ENCODE measurements at places on chromosomes 5 and 9.
A peak's percentile ranks its signal among the peaks of the same experiment; 100 is the strongest.

GRCh38 chr5:142478113-142478512 is 153.3 kb upstream of the SPRY4 start:
- H3K36me3 ChIP-seq: no peaks in the 10 kb centered on the region
- no peaks in the 10 kb centered on the region for H3K27me3 ChIP-seq
- no peak for DNase-seq

DNA sequence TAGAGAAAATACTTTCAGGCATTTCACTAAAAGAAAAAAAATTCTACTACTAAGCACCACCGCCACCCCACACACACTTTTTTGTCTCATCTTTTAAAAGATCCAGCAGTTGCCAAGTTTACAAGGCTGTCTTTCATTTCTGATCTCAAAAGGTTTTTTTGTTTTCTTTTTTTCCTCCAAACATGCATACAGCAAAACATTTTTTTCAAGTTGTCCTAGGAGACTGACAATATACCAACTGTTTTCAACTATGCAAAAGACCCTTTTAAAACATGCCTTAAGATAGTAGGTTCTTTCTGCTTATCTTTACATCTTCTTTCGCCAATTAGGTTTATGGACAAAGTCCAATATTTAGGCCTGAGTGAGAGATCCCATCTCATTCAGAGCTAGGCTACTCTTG is 65.2 kb downstream of the HMHB1 start:
- DNase-seq: no peak
- no peak overlapping the region for H3K4me3 ChIP-seq
- no peaks in the 10 kb centered on the region for H3K4me1 ChIP-seq
- H3K36me3 ChIP-seq: no peaks in the 10 kb centered on the region
- H3K27me3 ChIP-seq: no peaks in the 10 kb centered on the region

GRCh38 chr5:58244819-58245475 is 214.9 kb downstream of the PLK2 start:
- no peak overlapping the region for H3K27ac ChIP-seq
- H3K36me3 ChIP-seq: no peaks in the 10 kb centered on the region
- H3K4me1 ChIP-seq: no peaks in the 10 kb centered on the region
- no peak for DNase-seq
- no peak overlapping the region for H3K4me3 ChIP-seq
- no peaks in the 10 kb centered on the region for H3K27me3 ChIP-seq

GRCh38 chr9:137150617-137151457 is 11.9 kb downstream of the GRIN1 start:
- no peaks in the 10 kb centered on the region for H3K36me3 ChIP-seq
- H3K4me3 ChIP-seq: no peak overlapping the region
- no peak overlapping the region for H3K27ac ChIP-seq
- H3K4me1 ChIP-seq: no peaks in the 10 kb centered on the region

GRCh38 chr5:137036640-137037039 is 462.5 kb downstream of the SPOCK1 start:
- H3K4me1 ChIP-seq: no peaks in the 10 kb centered on the region
- no peaks in the 10 kb centered on the region for H3K27me3 ChIP-seq
- H3K4me3 ChIP-seq: no peak overlapping the region
- DNase-seq: no peak
- H3K27ac ChIP-seq: no peak overlapping the region
- no peaks in the 10 kb centered on the region for H3K36me3 ChIP-seq

GRCh38 chr5:119570910-119571309 is 58.4 kb upstream of the FAM170A start:
- no peak overlapping the region for H3K27ac ChIP-seq
- H3K27me3 ChIP-seq: no peaks in the 10 kb centered on the region
- DNase-seq: no peak
- H3K4me3 ChIP-seq: no peak overlapping the region
- no peaks in the 10 kb centered on the region for H3K36me3 ChIP-seq

DNA sequence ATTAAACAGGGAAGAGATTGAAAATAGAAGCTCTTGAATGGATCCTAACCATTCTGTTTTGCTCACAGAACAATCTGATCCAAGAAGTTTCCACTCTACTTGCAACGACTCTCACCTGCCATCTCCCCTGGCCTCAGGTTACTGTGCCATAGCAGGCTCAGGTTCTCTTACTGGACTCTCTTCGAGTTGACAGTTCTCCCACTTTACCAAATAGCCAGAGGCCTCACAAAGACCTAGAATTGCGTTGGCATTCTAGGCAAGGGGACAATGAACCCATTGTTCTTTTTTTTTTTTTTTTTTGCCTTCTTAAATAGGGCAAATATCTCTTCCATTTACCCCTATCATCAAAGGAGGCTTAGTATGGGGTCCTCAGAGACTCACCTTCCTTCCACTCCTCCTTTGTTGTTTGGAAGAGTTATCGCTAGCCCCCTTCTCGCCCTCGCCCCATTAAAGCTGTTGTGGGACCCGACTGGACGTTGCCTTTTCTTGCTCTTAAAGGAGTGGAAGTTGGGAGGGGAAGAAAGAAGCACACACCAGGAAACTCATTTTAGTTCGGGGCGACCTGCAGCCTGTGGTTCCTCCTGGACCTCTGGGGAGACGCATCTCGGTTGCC is 688 bp upstream of the PLPPR1 start:
- H3K4me3 ChIP-seq: no peak overlapping the region
- H3K27ac ChIP-seq: no peak overlapping the region

- H3K4me3 ChIP-seq: no peak overlapping the region
- H3K27ac ChIP-seq: no peak overlapping the region
- no peaks in the 10 kb centered on the region for H3K4me1 ChIP-seq
Measured at GRCh38 chr9:16535555-16535954, 334.9 kb downstream of the BNC2 start.

GRCh38 chr9:131624636-131625507 is 79.5 kb downstream of the PRRT1B start:
- no peaks in the 10 kb centered on the region for H3K27me3 ChIP-seq
- peaks cover 82% of the 10 kb centered on the region for H3K36me3 ChIP-seq
- H3K4me3 ChIP-seq: no peak overlapping the region
- H3K27ac ChIP-seq: peak overlapping the region; percentile 92

GRCh38 chr5:33494466-33494865 is 53.7 kb downstream of the TARS1 start:
- no peak for DNase-seq
- H3K27me3 ChIP-seq: no peaks in the 10 kb centered on the region
- H3K4me3 ChIP-seq: no peak overlapping the region
- no peak overlapping the region for H3K27ac ChIP-seq
- H3K4me1 ChIP-seq: no peaks in the 10 kb centered on the region

- H3K4me1 ChIP-seq: no peaks in the 10 kb centered on the region
- no peaks in the 10 kb centered on the region for H3K27me3 ChIP-seq
- DNase-seq: no peak
- H3K36me3 ChIP-seq: no peaks in the 10 kb centered on the region
Measured at GRCh38 chr5:21856987-21857386, 996.2 kb downstream of the CDH12 start.

DNA sequence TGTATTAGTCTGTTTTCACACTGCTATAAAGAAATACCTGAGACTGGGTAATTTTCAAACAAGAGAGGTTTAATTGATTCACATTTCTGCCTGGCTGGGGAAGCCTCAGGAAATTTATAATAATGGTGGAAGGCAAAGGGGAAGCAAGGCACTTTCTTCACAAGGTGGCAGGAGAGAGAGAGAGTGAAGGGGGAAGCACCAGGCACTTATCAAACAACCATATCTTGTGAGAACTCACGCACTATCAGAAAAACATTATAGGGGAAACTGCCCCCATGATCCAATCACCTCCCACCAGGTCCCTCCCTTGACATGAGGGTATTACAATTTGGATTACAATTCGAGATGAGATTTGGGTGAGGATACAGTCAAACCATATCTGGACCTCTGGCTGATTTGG is 34.7 kb downstream of the ADRB2 start:
- H3K4me3 ChIP-seq: no peak overlapping the region
- H3K27ac ChIP-seq: no peak overlapping the region
- no peaks in the 10 kb centered on the region for H3K27me3 ChIP-seq
- H3K4me1 ChIP-seq: no peaks in the 10 kb centered on the region
- no peaks in the 10 kb centered on the region for H3K36me3 ChIP-seq

GRCh38 chr5:136162008-136162407 is 29.4 kb downstream of the SMAD5 start:
- H3K4me1 ChIP-seq: no peaks in the 10 kb centered on the region
- H3K36me3 ChIP-seq: no peaks in the 10 kb centered on the region
- H3K27ac ChIP-seq: no peak overlapping the region
- H3K27me3 ChIP-seq: no peaks in the 10 kb centered on the region
- no peak overlapping the region for H3K4me3 ChIP-seq
- no peak for DNase-seq

- no peak overlapping the region for H3K27ac ChIP-seq
- H3K4me3 ChIP-seq: no peak overlapping the region
- H3K27me3 ChIP-seq: no peaks in the 10 kb centered on the region
- DNase-seq: no peak
- H3K36me3 ChIP-seq: no peaks in the 10 kb centered on the region
Measured at GRCh38 chr9:15142878-15143534, 164.0 kb downstream of the TTC39B start.

- H3K4me1 ChIP-seq: no peaks in the 10 kb centered on the region
- H3K36me3 ChIP-seq: peaks cover 5% of the 10 kb centered on the region
- no peak overlapping the region for H3K27ac ChIP-seq
- no peak for DNase-seq
Measured at GRCh38 chr9:95966306-95966705, 90.8 kb downstream of the ERCC6L2 start.

DNA sequence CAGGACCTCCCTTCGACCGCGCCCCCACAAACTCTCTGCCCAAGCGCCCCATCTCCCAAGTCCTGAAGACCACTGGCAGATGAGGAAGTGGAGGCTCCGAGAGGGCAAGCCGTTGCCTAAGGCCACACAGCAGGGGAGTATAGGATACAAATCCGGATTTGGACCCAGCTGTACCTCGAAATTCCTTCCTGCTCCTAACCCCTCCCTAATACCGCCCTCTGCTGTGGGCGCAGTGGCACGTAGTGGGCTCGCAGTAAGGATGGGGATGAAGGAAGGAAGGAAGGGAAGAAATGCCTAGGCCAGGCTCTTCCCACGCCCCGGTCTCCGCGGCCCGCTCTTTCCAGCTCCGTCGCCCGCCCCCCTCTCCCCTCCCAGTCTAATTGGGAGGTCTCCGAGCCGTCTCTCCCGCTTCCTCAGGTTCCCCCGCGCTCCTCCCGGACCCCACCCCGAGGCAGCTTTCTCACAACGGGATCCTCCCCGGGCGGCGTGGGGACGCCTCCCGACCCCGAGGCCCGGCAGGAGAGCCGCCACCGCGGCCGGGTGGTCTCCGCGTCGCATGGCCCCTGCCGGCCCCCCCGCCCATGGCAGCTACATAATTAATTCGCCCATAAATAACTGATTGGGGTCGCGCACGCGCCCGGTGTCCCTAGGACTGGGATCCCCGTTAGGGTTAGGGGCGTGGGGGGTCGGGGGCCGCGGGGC is 138.9 kb downstream of the C9orf50 start:
- no peaks in the 10 kb centered on the region for H3K36me3 ChIP-seq
- no peak for DNase-seq
- no peak overlapping the region for H3K27ac ChIP-seq

DNA sequence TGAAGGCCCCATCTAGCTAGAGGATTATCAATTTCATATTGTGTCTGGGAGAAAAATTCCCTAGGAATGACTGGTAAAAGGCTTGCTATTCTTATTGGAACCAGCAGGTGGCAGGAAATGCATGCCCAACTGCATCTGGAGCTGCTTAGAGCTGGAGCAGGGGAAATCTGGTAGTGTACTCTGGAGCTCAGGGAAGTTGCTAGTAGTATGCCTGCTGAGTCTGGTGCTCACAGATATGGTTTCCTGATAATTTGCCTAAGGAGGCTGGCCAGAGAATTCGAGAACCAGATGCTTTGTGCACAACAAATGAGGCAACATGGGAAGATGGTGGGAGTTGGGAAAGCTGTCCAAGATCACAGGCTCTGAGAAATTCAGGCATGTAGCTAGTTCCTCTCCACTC is 53.7 kb downstream of the G3BP1 start:
- H3K4me1 ChIP-seq: no peaks in the 10 kb centered on the region
- H3K27ac ChIP-seq: no peak overlapping the region
- DNase-seq: peak; percentile 27
- no peaks in the 10 kb centered on the region for H3K36me3 ChIP-seq
- H3K27me3 ChIP-seq: no peaks in the 10 kb centered on the region

GRCh38 chr5:22372826-22373660 is 480.1 kb downstream of the CDH12 start:
- no peaks in the 10 kb centered on the region for H3K4me1 ChIP-seq
- H3K27ac ChIP-seq: no peak overlapping the region
- H3K4me3 ChIP-seq: no peak overlapping the region
- DNase-seq: no peak

DNA sequence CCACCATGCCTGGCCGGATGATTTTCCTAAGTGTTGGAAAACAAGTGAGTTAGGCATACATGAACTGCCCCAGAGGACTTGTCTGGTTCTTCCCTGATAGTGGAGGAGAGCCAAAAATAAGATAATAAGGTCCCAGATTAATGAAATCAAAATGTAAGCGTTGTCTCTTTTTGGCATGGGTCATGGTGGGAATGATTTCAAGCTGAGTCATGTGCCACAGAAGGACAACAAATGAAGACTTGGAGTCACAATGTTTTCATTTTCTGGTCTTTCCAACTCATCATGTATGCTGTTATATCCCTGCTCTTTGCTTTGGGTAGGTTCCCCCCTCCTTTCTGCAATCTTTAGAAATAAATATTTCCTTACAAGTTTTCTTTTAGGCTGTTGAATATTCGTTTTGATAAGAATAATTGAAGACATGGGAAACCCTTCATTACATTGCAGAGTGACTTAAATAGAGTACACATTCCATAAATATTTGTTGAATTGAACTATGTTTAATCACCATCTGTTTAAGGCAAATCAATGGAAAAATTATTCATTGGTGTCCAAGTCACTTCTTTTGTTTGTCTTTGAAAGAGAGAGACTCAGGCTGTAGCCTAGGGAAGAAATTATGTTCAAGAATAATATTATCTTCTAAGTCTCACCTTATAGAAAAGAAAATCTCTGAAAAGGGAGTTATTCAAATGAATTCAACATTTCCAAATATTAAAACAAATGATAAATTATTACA is 196.3 kb downstream of the CSNK1G3 start:
- H3K27ac ChIP-seq: no peak overlapping the region
- no peaks in the 10 kb centered on the region for H3K36me3 ChIP-seq
- no peak for DNase-seq

DNA sequence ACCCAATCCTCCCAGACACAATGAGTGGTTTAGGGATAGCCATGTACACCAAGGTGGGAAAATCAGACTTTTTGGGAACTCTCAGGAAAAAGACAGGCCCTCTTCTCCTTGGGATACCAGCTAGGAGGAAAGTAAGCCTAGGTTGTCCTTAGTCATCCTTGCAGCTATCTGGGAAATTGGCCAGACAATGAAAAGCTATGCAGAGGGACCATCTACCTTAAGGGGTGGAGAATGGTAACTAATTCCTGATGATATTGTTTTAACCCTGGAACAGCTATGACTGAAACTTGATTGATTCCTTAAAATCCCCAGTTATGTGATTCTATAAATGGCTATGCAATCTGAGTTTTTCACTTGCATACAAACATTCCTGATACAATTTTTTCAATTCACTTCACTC is 88.9 kb upstream of the BNC2 start:
- H3K27ac ChIP-seq: no peak overlapping the region
- no peaks in the 10 kb centered on the region for H3K4me1 ChIP-seq
- no peaks in the 10 kb centered on the region for H3K36me3 ChIP-seq
- no peaks in the 10 kb centered on the region for H3K27me3 ChIP-seq
- H3K4me3 ChIP-seq: no peak overlapping the region
